ENCODE measurements at places on chromosomes 13 and 19.

GRCh38 chr13:31444266-31444856, 244.6 kb downstream of the B3GLCT start:
- no peak for DNase-seq

DNA sequence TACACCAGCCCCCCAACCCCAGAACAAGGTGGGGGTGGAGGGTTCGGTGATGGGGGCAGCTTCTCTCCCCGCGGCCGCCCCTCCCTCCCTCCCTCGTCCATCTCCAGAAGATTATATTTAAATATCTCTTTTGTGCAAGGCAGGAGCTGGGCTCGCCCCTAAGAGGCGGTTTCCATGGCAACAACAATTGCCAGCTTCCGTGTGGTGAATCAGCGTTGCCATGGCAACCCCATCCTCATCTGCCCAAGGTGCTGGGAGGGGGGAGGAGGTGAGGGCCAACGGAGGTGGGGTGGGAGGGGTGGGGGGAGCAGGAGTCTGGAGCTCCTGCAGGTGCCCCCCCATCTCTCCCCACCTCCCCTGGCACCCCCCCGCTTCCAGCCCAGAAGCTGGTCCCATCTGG, 46.4 kb downstream of the CELF5 start:
- DNase-seq: peak; percentile 16

DNA sequence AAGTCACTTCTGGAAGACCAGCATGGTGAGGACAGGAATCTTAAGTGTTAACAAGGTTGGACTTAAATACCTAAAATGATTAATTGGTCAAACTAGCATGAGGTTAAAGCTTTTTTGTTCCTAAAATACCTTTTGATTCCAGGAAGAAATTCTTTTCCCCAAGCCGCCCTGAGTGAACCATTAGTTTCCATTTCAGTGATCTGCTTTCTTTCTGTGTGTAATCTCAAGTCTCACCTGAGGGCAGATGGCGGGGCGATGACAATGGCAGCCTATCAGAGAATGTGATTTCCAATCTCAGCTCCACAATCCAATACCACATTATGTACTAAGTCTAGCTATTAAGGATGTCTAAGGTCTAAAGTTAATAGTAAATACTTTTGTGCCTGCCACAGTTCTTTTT, 390.9 kb upstream of the SGCG start:
- DNase-seq: no peak

- no peak for DNase-seq
Observed at GRCh38 chr13:80348314-80348713, 7.4 kb upstream of the SPRY2 start.
